ENCODE measurements at places on chromosomes 16 and 17.
A peak's percentile ranks its signal among the peaks of the same experiment; 100 is the strongest.

DNA sequence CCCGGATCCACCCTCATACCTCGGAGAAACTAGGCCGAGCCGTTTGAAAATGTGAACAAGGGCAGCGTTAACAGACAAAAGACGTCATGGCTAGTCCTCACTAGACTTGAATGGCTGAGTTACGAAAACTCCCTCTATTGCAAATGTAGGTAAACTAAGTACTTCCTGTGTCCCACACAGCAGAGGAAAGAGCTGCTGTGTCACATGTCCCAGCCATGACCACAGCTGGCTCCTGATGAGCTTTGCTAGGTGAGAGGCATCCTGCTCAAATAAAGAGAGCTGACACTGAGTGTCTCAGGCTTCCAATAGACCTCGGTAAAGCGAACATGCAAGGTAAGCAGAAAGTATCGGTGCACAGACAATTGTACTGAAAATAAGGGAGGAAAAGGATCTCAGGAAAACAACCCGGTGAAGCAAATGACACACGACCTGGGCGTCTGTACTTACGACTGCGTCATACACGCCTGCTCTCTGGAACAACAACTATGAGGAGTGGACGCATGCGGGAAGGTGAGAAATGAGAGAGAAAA, 26.0 kb downstream of the TMEM204 start:
- DNase-seq: no peak

DNA sequence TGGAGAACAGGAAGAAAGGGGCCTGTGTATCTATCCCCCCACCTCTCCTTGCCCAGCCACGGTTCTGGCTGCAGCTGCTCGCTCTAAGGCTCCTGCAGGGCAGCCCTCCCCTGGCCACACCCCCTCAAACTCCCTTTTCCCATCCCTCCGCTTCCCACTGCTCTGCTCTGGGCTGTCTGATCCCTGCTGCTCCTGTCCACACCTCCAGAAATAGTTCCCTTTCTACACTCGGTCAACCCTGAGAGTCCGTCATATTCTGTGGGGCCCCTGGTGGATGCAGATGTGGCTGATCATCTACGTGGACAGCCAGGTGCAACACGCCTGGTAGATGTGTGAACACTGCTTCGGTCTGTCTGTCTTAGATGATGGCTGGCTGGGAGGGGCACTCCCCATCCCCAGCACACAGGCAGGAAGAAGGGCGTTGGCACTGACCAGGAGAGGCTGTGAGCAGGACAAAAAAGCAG, 19.3 kb upstream of the KRT19 start:
- no peak for DNase-seq

- peak; percentile 58 for DNase-seq
Observed at GRCh38 chr17:68707031-68707430, 105.9 kb upstream of the FAM20A start.

DNA sequence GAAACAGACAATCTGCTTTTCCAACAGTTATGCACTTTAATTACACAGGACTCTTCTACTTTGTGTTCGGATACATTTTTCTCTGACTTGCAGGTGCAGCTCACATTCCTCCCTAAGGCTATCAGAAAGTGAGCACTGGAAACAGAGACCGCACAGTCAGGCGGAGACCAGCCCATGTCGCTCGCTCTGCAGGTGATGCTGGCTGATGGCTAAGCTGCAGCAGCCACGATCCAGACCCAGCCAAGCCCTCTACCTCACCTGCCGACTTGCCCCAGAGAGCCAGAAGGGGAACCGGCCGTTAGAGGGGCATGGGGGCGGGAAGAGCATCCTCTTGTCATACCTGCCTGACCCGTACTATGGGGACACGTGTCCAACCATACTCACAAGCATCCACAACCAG, 33.8 kb downstream of the MAP1LC3B start:
- no peak for DNase-seq

GRCh38 chr17:70621566-70621965, 452.2 kb downstream of the KCNJ2 start:
- DNase-seq: no peak

- no peak for DNase-seq
Observed at GRCh38 chr17:44219616-44220212, at the start of gene UBTF. UBTF (minus strand) TSS chr17:44219675; CDS start chr17:44218229, 1,446 bp downstream.

DNA sequence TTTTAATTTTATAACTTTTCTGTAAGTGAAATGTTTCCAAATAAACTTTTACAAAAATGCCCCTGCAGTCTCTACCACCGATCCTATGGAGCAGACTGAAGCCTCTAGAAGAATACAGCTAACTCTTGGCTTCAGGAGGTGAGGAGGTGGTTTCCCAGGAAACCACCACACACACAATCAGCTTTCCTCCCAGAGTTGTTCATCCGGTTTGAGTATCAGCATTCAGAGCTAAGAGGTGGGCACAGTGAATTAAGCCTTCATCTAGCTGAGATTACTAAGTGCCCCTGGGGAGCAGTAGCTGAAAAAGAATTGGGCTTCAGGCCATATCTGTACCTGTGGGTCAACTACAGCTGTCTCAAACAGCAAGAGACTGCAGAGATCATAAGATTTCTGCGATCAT, 139.7 kb downstream of the AATF start:
- DNase-seq: no peak

GRCh38 chr16:49168126-49168525, 113.5 kb downstream of the CBLN1 start:
- no peak for DNase-seq

GRCh38 chr17:1800240-1800639, 29.5 kb downstream of the SMYD4 start:
- no peak for DNase-seq

- no peak for DNase-seq
Observed at GRCh38 chr17:2239882-2240430, 63.6 kb downstream of the SMG6 start.

DNA sequence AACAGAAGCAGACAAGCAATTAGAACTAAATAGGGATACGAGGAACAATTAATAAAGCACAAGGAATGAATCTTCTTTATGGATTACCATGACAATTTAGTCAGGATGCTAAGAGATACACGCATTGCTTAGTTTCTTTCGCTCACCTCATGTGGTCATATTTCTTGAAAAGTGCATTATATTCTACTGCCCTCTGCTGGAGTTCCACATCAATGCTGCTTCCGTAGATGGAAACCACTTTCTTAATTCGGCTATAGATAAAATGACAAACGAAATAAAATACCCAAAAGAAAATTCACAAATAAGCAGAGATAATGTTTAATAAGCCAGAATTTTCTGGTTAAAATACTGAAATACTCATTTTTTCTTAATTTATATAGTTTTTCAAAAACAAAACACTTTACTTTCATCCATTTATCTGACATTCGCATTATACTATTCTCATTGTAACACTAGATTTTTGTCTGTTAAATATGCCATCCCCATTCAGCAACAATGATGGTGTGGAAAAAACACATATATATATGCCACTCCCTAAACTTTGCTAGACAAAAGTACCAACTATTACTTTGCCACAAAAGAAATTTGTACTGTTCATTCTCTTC, 22.0 kb upstream of the PHLPP2 start:
- no peak for DNase-seq

- DNase-seq: no peak
Observed at GRCh38 chr16:81451753-81452680, 7.4 kb downstream of the CMIP start.

DNA sequence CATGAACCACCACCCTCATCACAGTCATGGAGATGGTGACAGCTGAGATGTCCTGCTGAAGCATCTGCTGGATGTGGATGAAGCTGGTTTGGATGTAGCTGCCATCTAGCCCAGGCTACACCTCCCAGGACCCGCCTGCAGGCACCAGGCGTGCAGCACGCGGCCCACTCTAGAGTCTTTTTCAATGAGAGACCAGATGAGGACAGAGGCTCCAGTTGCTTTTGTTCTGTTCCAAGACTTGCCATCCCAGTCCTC, 102.1 kb downstream of the ZNF778 start:
- no peak for DNase-seq

GRCh38 chr16:968620-969019, 2.2 kb downstream of the LMF1 start:
- no peak for DNase-seq

- DNase-seq: no peak
Observed at GRCh38 chr16:19137201-19138128, 23.7 kb downstream of the ITPRIPL2 start.
